Memory B cell (primary cell): ENCODE measurements at places on chromosomes 16 and 17.

GRCh38 chr17:67245694-67246402 is 852 bp upstream of the HELZ start:
- DNase-seq = peak; percentile 37

- DNase-seq = no peak
Observed at GRCh38 chr17:10075919-10076318, 122.5 kb downstream of the GAS7 start.

GRCh38 chr16:84358601-84359295 is 9.6 kb upstream of the ATP2C2 start:
- no peak for DNase-seq

- DNase-seq = no peak
Observed at GRCh38 chr17:518047-518735, 165.6 kb upstream of the RPH3AL start.

DNA sequence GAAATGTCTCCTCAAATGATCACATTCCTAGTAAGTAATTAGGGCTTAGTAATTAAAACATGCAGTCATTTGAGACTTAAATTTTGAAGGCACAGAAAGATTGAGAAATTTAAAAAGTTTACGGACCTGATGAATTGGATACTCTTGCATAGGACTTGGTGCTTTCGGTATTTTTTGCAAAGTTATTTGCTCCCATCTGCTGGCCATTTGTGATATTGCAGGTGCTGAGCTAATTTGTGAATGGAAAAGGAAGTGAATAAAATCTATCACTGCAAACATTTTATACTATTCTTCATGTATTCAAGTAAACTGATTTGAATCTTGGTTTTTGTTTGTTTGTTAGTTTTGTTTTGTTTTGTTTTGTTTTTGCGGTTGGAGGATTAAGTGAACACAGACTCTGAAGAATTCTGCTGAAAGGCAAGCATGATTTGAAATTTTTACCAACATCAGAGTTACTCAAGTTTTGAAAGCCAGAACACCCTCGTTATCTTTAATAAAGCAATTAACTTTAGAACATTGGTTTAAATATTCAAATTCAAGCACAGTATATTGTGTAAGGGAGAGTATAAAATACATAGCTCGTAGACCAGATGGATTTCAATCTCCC is 689.5 kb upstream of the RBFOX1 start:
- peak; percentile 5 for DNase-seq

- no peak for DNase-seq
Observed at GRCh38 chr16:86430814-86431213, 79.5 kb upstream of the FOXF1 start.

DNA sequence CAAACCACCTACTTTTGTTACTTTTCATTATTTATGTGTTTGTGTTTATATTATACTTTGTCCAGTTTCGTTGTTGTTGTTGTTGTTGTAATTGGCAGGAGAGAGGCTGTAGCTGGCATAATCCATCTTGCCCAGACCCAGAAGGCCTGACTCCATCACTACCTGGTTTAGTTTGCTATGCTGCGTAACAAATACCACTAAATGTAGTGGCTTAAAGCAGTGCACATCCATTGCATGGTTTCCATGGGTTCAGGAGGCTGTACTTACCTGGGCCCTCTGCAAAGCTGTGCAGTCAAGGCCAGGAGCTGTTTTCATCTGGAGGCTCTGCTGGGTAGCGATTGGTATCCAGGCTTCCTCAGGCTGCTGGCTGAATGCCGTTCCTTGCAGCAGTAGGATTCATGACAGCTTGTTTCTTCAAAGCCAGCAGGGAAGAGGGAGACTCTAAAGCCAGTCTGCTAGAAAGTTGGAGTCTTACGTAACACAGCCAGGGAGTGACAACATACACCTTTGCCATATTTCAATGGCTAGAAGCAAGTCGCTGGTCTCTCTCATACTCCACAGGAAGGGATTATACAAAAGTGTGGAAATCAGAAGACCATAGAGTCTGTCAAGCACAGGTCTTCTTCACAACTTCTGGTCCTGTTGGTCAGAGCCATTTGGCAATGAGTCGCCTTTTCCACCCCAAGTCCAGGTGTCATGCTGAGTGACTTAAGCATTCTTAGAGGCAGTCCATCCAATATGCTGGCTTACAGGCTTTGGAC is 41.1 kb downstream of the TNRC6C start:
- no peak for DNase-seq

GRCh38 chr17:17367931-17368330 is 64.8 kb downstream of the NT5M start:
- DNase-seq = no peak

- DNase-seq = no peak
Observed at GRCh38 chr16:86205521-86206245, 304.6 kb upstream of the FOXF1 start.
